D341Med (cell line): ENCODE measurements at places on chromosomes 4 and X.

GRCh38 chrX:126376465-126376864 is 176.1 kb downstream of the DCAF12L1 start:
- no peak for DNase-seq

DNA sequence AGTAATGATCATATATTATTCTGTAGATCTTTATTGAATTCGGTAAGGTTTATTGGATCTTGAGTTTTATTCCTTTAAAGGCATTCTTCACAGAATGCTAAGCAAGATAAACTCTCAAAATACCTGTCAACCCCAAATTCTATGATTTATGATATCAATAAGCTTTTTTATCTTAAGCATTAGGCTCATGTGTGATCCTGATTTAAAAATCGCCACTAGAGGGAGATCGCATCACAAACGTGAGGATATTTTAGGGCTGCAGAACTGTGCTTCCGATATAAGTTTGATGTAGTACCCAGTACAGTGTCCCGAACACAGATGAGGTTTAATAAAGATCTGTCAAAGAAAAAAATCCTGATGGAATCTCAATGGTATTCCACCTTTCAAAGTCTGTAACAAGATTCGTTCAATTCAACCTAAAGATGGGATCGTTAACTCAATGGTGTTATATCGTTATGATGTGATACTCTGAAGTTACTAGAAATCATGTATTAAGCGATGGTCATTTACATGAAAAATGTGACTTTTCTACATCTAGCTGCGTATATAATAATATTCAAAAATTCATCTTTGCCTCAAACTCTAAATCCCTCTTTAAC is 169.0 kb downstream of the CORIN start:
- peak; percentile 51 for DNase-seq

DNA sequence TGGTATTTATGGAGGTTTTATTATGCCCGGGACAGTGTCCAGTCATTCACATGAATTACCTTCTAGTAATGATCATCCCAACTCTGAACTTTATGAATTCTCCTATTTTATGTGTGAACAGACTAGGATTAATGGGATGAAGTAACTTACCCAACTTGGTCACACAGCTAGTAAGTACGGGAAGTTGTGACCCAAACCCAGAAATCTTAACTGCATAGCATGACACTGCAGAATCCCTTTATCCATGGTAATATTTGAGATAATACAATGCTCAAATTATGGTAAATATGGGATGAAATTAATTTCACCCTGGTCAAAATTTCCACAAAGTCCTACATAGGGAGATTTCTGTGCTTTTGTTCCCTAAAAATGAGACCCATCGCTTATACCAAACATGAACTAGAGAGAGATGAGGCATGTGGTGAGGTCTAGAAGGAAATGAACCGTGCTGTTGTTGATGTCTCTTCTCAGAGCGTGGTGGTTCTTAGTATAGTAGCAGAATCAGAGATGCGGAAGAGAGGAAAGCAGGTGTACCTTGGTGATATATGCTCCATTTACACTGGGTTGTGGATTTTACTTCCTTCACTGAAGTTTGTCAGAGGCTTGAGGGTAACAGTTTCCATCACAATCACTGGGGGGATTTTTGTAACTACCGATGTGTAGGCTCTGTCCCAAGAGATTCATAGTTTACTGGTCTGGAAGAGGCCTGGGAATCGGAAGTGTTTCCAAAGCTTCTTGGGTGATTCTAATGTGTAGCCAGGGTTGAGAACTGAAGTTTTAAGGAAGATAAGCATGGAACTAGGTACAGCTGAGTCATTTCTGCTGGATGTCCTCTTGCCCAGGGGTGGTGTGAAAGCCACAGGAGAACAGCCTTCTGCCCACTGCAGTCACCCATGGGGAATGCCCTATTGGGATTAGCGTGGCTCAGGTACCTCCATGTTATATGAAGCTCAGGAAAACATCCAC is 30.2 kb upstream of the FAM9C start:
- DNase-seq, result no peak

GRCh38 chr4:174882317-174882992 is 35.7 kb upstream of the ADAM29 start:
- DNase-seq, result no peak

GRCh38 chrX:140723121-140723715 is 13.7 kb downstream of the LINC00632 start:
- no peak for DNase-seq

- DNase-seq, result no peak
Observed at GRCh38 chr4:45578874-45579273, 545.0 kb downstream of the GABRG1 start.

GRCh38 chr4:58636381-58636780 is 1526.2 kb upstream of the IGFBP7 start:
- DNase-seq, result no peak

DNA sequence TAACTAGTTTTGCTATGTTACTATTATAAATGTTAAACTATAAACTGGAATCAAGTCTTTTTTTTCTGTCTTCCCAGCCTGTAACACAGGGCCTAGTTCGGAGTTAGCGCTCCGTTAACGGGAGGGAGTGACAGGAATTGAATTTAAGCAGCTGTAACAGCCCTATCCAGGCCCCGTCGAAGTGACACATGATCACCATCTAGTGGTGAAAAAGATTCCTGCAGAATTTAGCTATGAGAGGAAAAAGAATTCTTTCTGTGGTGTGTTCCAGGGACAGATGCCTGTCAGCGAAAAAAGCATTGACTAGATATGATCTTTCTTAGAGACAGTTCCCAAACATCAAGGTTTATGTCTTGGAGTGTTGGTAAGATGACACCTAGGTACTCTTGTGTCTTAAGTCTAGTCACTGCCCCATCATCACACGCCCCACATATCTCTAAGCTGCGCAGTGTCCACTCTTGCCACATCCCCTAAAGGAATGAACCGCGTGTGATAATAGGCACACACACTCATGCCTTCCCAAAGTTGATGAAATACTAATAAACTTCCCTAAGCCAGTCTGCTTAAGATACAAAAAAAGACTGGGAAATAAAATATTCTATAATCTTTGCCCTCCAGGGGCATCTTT is 2.1 kb downstream of the GAB3 start:
- peak; percentile 58 for DNase-seq

DNA sequence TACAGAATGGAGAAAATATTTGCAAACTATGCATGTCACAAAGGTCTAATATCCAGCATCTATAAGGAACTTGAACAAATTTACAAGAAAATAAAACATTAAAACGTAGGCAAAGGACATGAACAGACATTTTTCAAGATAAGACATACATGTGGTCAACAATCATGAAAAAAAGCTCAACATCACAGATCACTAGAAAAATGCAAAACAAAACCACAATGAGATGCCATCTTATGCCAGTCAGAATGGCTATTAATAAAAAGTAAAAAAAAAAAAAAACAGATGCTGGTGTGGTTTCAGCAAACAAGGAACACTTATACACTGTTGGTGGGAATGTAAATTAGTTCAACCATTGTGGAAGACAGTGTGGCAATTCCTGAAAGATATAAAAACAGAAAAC is 75.8 kb upstream of the IL13RA2 start:
- DNase-seq, result no peak

DNA sequence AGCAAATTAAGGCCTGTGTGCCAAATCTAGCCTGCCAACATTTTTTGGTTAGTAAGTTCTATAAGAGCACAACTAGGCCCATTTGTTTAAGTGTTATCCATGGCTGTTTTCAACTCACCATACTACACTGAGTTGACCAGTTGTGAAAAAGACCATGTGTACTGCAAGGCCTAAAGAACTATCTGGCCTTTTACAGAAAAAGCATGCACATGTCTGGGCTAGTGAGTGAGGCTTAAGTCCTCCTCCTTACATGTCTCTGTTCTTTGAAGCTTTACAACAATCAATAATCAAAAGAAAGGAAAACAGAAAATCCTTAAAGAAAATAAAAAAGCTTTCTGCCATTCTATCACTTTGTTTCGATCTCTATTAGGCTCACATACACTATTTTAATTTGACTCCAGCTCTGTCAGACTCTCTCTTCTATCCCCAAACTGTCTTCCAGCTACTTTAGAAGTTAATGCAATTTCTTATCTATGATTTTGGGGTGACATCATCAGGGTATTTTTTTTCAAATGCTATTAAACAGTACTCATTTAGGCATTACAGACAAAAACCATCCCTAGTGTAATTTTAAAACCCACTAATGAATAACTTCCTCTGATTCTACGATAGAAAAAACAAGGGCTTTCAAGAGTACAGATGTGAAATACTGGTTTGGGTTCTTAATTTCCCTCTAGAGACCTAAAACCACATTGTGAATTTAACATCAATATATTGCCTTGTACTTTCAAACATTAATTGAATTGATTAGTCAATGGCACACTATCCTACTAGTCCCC is 161.8 kb downstream of the MAB21L2 start:
- DNase-seq, result no peak

DNA sequence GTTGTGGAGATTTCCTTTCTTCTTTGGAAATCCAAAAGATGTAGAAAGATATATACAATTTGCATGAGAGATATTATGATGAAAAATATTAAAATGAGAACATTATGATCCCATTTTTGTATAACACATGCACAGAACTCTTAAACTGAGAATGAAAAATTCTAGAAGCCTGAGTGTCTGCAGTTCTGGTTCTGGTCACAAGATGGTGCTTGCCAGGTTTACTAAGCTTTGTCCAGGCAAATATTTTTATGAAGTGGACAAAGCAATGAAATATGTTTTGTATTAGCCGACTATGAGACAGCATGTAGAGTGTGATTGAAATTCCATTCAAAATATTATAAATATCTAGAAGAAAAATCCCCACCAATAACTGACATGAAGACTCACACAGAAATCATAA is 2.2 kb downstream of the PWWP3B start:
- no peak for DNase-seq

- DNase-seq, result no peak
Observed at GRCh38 chrX:54492340-54492739, 3.7 kb downstream of the FGD1 start.

- no peak for DNase-seq
Observed at GRCh38 chr4:75779105-75779757, 54.9 kb downstream of the USO1 start.

- no peak for DNase-seq
Observed at GRCh38 chr4:185249105-185249504, 39.7 kb downstream of the SNX25 start.
